COLO829 (cell line): ENCODE measurements at places on chromosomes 1 and 21.

GRCh38 chr1:36762174-36762573 lies 272.1 kb downstream of the GRIK3 start:
- no peak for DNase-seq

DNA sequence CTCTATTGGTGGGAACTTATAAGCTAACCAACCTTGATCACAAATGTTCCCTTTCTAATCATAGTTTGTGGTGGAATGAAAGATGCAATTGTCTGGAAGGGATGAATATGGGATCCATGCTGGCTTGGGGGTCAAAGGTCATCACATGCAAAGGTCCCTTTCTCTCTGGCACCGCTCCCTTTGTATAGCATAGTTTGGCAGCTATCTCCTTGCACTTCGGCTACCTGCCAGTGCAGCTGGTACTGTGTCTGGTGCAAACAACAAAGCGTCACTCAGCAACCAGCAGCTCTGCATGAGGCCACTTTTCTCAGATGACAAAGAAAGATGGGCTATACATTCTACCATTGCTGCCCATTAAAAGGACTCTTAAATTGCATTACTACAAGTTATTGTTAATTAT lies 188.2 kb upstream of the NFIA start:
- DNase-seq = no peak

DNA sequence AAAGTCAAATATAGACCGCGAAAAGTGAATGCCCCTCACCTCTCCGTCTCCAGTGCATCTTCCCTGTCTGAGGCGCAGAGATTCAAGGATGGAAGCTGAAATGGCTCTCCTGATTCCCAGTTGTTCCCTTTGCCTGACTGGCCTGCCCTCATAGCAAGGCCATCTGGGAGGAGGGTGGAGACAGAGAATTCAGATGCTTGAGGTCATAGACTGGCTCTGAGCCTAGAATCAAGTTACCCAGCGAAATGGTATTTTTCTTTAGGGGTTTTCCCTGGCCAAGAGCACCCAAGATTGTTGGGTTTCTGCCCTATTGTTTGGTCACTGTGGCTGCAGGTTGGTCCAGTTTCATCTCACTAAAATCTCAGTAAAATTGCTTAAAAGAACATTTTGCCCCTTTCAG lies 7.2 kb downstream of the METTL13 start:
- no peak for DNase-seq

DNA sequence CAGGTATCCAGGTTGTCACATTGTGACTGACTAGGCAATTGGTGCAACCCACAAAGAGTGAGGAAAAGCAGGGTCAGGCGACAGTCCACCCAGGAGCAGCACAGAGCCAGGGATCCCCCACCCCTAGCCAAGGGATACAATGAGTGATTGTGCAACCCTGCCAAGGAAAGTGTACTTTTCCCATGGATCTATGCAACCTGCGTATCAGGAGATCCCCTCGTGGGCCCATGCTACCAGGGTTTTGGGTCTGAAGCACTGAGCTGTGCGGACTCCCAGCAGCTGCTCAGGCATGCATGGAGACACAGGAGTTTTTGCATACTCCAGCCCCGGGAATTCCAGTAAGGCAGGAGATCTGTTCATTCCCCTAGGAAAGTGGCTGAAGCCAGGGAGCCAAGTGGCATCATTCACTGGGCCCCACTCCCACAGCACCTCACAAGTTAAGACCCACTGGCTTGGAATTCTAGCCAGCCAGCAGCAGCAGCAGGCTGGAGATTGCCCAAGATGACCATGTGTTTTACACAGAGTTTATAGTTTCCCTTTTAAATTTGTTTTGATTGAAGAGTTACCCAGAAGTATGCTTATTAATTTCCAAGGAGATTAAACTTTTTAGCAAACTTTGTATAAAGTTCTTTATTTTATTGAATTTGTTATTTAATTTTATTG lies 136.0 kb downstream of the LTN1 start:
- no peak for DNase-seq

GRCh38 chr1:165036403-165036802 lies 320.1 kb downstream of the LMX1A start:
- no peak for DNase-seq

DNA sequence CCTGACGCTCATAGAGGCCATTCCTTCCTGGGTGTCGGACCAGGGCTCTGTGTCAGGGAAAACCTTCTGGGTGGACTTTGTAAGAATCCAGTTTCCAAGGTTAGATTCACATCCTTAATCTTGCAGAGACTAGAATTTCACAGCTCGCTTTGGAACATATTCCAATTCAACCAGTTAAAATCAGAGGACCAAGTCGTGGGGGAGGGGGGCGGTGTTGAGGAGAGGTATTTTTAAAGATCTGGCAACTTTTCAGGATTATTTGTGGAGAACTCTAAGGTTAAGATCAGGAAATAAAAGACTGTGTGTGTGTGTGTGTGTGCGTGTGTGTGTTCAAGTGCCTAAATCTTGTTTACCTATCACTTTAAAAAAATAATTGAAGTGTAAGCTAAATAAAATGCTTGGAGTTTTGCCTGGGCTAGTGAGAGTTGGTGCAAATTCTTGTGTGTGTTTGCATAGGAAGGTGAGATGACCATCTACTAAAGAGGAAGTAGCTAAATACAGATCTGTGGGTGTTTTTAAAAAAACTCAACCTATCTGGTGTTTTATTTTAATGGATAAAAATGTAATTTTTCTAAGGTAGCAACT lies 21.8 kb downstream of the TENT5C start:
- no peak for DNase-seq

GRCh38 chr1:43861988-43862735 lies 71.4 kb upstream of the ARTN start:
- no peak for DNase-seq

DNA sequence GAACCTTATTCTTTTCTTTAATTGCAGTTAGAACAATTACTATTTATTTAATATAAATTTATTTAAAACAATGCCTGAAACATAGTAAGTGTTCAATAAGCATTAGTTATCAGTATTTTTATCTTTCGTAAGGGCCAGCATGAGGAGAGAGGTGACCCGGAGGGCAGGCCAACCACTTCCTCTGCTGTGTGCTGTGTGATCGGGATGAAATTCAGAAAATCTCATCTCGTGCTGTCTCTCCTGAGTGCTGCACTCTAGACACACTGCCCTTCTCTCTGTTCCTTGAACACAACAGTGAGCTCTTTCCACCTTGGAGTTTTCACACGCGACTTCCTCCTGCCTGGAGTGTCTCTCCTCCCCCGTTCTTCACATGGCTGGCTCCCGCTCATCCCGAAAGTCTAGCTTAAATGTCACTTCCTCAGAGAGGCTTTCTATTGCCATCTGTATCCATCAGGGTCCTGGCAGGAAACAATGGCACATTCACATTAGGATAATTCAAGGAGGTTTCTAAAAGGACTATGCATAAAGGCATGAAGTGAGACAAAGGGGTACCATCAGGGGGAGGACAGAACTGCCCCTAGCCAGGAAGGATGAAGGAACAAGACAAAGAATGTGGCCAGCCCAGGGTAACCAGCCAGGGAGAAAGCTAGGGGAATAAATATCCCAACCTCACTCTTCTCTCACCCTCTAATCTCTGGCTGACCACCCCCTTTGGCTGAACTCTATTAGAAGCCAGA lies 142.6 kb upstream of the GJB5 start:
- DNase-seq = no peak

DNA sequence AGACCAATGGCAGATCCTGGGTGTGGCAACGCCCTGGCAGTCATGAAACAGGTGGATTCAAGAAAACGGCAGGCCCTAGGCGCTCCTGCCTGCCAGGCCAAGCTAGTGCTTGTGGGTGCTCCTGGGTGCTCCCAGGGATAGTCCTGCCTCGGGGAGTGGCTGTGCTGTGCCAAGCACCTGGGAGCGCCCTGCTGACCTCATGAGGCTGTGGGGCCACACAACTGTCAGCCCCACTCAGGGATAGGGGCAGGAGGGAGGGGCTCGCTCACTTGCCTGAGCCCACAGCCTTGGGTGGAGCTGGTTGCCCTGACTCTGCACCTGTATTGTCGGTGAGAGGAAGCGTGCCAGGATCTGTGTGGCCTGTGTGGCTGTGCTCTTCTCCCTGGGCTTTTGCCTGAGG lies 9.4 kb downstream of the SNAP47 start:
- no peak for DNase-seq

- DNase-seq = no peak
These were observed 93.3 kb upstream of the ADAMTS5 start for GRCh38 chr21:27060190-27060589.

GRCh38 chr1:243730487-243731150 lies 119.4 kb downstream of the AKT3 start:
- peak; percentile 35 for DNase-seq

- peak; percentile 94 for DNase-seq
These were observed 17.1 kb downstream of the ZP4 start for GRCh38 chr1:237873487-237874211.

- no peak for DNase-seq
These were observed 954 bp downstream of the RSBN1 start for GRCh38 chr1:113811156-113811887.

GRCh38 chr1:173410133-173410793 lies 66.9 kb upstream of the PRDX6 start:
- DNase-seq = no peak

GRCh38 chr21:46052703-46053651 lies 44.9 kb upstream of the COL6A2 start:
- DNase-seq = no peak

- no peak for DNase-seq
These were observed 222.9 kb upstream of the KCNK2 start for GRCh38 chr1:214859647-214860046.

- no peak for DNase-seq
These were observed 21.5 kb downstream of the RCAN1 start for GRCh38 chr21:34593423-34593822.

DNA sequence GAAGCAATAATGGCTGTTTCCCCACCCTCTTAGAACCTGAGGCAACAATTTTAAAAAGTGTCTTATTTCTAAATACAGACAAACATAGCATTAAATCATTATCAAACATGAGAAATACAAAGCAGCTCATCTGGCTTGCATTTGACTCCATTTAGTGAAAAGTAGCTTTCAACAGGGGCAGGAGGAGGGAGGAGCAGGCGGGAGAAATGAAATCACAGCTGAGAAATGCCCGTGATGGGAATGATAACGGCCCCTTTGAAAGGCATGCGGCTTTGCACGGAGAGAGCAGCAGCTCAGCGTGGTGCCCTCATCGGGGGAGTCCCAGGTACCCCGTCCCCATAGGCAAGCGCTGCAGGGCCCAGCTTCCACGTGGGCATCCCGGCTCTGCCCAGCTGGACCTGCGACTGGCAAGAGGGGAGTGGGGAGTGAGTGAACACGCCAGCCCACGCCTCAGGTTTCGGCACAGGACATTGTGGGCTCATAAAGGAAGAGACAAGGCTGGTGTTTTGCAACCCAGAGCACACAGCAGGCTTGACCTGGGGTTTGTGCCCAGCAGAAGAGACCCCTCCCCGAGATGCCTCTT lies 134.6 kb downstream of the NPHP4 start:
- DNase-seq = no peak

DNA sequence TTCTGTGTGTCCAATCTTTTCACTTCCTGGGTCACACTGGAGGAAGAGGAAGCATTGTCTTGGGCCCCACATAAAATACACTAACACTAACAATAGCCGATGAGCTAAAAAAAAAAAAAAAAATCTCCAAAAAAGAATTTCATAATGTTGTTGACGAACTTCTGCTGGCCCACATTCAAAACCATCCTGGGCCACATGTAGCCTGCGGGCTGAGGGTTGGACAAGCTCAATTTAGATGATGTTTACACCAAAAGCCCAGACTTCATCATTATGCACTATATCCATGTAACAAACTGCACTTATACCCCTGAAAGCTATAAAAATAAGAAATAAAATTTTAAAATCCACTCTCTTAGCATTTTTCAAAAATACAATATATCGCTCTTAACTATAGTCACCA lies 187.8 kb upstream of the PTBP2 start:
- DNase-seq = no peak

- no peak for DNase-seq
These were observed 13.0 kb upstream of the PLPPR4 start for GRCh38 chr1:99251308-99251707.

DNA sequence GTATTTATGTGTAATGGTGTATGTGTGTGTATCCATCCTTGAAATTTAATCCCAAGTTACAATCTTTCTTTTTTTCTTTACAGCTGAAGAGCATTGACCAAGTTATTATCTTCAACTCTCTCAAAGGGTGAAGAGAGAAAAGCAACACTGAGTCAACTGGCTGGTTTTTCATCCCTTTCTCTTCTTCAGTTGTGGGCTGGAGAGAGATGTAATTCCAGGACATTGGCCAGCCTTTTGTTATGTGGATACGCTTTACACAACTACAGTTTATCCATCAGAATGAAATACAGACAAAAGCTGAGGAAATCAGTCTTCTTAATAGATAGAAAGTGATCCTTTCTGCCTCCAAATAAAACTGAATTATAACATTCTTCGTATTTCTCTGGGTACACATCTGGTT lies 357.0 kb upstream of the NCAM2 start:
- DNase-seq = no peak

GRCh38 chr1:19689085-19689757 lies 24.5 kb downstream of the HTR6 start:
- DNase-seq = no peak

- no peak for DNase-seq
These were observed 1.0 kb upstream of the S100B start for GRCh38 chr21:46605767-46606426.

GRCh38 chr1:164716992-164717703 lies 158.2 kb downstream of the PBX1 start:
- DNase-seq = peak; percentile 60

GRCh38 chr21:44911384-44912157 lies 9.1 kb downstream of the ITGB2 start:
- DNase-seq = no peak

DNA sequence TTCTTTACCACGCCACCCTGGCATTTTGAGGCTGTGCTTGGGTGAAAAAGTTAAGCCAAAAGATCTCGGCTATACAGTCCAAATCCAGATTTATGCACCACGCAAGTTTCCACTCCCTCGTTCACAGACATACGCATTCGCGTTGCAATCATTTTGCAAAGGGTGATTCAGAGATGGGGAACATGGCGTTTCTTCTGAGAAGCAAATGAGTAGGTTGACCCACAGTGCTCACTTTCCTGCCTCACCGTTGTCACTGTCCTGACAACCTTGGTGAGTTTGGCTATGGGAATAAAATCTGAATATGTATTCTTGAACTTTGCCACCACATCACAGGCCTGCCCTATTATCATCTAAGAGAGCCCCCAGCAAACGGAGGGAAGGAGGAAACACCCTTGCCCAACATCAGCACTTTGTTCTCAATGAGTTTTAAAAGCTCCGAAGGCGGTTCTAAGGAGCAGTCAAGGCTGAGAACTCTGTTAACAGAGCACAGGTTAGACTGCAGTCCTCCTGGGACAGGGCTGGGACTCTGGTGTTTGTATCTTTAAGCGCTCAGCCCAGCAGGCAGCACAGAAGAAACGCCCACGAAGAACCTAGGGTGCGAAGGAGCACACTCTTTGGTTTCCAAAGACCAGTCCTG lies 86.4 kb downstream of the RUNX1 start:
- no peak for DNase-seq

GRCh38 chr1:9281071-9281827 lies 11.4 kb upstream of the SPSB1 start:
- no peak for DNase-seq
